K562 (cell line): ENCODE measurements at places on chromosomes 4 and X. TPM values are rescaled to one million over a fixed set of nuclear protein-coding genes. Genes with fewer than 3 reads are reported as not detected.

RHOXF2 gene
- total RNA-seq: 120 and 121 TPM in 2 replicates

TRMT2B gene
- 20.7 and 21.0 TPM in 2 replicates for total RNA-seq

IL2 gene
- 0.89 and 1.6 TPM in 2 replicates for total RNA-seq

MAGEC1 gene
- total RNA-seq: 36.9 and 37.0 TPM in 2 replicates

RASSF6 gene
- total RNA-seq: 0.02 and 0.11 TPM in 2 replicates

FANCB gene
- 14.4 and 15.1 TPM in 2 replicates for total RNA-seq

PRR32 gene
- total RNA-seq: not detected in 2 replicates

POLR2B gene
- total RNA-seq: 134 TPM in 2 replicates

SCML2 gene
- total RNA-seq: 19.0 and 19.6 TPM in 2 replicates

PPP4R3C gene
- total RNA-seq: not detected in 2 replicates

DNA sequence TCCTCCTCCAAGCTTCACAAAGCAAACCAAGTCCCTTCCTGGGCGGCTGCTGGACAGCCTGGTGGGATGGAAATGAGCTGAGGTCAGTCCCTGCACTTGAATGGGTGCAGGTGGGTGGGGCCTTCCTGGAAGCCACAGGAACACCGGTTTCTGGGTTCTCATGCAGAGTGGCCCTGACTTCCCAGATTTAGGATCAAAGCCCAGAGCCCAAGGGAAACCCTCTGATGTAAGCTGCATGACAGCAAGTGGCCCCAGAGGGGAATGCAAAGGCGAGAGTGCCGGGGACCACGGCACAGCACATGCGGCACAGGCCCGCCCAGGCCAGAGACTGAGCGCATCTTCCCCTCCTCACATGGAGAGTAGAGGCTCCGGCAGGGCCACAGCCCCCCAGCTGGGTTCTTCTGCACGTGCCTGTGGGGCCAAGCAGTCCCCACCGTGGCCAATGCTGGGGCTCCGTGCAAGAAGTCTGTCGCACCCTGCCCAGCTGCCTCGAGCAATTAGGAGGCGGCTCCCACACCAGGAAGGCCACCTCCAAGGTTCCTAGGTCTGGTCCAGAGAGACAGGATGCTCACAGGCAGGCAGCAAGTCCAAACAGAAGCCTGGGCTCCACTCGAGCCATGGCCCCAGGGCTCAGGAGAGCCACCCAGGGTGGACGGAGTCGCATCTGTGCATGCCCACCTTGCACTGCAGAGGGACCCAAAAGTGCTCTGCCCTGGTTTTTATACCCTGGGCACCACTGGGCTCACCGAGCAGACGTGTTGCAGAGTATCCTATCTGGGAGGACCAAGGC is 83.0 kb downstream of the HTRA3 start:
- DNase-seq: no peak

DNA sequence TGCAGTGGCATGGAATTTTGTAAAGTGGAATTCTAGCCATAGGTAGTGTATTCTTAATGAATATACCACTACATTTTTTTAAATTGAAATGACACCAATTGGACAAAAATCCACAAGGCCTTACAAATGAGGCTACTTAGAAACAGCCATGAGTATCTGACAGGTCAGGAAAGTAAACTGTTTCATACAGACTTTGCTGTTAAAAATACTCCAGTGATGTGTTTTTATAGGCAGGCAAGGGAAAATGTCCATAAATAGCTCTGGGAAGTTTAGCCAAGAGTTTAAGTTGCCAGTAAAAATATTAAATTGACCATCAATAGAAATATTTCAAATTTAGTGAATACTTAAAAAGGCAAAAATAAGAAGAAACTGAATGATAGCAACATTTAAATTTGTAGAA is 41.8 kb upstream of the PDLIM5 start:
- DNase-seq: no peak

GRCh38 chrX:15644560-15644872 is 20.1 kb downstream of the CLTRN start:
- DNase-seq: no peak

DNA sequence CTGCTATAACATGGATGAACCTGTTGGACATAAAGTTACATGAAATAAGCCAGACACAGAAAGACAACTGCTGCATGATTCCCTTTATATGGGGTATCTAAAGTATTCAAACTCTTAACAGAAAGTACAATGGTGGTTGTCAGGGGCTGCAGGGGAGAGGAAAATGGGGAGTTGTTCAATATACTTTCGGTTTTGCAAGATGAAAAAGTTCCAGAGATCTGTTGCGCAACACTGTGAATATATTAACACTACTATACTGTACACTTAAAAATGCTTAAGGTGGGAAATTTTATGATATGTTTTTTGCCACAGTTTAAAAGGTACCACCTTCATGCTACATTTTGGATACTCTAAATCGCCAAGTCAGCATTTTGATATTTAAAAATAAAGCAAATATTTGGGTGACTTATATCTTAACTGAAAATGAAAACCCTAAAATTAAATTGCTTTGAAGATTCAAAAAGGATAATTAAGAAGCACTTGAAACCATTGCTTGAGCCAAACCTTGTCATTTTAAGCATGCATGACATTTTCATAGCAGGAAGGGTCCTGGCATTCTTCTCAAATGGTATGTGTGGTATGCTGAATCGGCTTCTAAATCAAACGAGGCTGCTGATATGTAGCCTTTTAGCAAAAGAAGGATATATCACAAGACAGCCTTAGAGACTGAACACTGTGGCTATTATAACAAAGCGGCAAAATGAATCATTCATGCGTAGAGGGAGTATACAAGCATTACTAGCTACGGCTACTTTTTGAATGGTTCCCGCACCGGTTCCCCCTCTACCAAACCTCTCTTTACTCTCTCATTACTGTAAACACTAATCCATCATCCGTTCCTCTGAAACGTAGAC is 607.1 kb upstream of the DIPK2B start:
- no peak for DNase-seq

GRCh38 chrX:106935175-106935574 is 15.0 kb downstream of the CLDN2 start:
- no peak for DNase-seq

DNA sequence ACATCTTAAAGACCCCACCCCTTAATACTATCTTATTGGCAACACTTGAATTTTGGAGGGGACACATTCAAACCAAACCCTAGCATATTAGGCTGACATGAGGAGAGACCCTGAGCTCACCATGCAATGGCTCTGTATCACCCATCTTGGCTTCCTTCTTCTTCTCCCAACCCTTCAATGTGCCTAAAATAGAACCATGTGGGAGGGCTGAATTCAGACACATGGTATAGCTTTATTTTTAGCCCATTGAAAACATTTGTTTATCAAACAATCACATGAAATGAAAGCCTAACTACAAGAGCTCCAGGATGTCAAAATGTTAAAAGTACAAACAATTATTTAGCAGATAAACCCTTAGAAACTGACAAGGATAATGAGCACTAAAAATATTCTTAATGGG is 81.6 kb downstream of the RASL11B start:
- no peak for DNase-seq

GRCh38 chrX:9330249-9330982 is 134.4 kb upstream of the TBL1X start:
- DNase-seq: no peak

DNA sequence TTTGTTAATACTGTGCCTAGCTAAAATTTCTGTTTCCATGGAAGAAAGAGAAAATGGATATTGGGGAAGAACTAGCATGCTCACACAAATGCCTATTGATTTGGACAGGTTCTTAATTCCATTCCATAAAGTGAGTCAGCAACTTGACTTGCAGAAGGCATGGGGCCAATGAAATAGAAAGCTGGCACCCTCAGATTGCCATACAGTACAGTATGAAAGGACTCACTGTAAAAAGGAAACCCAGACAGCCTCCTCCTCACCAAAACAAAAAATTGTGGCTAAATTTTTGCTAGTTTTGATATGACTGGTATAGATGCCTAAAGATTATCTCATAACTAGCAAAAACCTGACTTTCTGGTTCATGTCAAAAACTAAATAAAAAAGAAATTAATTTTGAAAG is 11.2 kb upstream of the TAB3 start:
- no peak for DNase-seq

GRCh38 chrX:107522901-107523300 is 73.4 kb downstream of the FRMPD3 start:
- DNase-seq: no peak

- no peak for DNase-seq
These were observed 321.2 kb upstream of the BMP3 start for GRCh38 chr4:80709082-80709869.

GRCh38 chrX:118459494-118459893 is 36.1 kb upstream of the DOCK11 start:
- peak; percentile 68 for DNase-seq

GRCh38 chrX:39222346-39223113 is 421.3 kb downstream of the MID1IP1 start:
- DNase-seq: no peak

DNA sequence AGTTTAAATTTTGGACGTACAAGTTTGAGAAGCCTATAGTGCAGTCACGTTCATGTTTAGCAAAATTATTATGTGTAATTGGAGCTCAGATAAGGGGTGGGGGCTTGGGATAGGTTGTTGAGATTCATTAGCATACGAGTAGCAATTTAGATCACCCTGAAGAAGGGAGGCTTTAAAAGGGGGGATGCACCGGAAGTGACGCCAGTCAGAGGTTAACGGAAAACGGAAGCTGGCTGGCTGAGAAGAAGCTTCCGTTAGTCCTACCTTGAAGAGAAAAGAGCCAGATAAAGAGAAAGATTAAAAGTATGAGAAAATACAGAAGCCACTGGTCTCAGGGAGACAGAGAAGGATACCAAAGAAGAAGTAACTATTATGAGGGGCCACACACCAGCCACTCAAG is 1.1 kb upstream of the NXT2 start:
- DNase-seq: no peak

GRCh38 chr4:188665491-188666457 is 526.5 kb downstream of the TRIML1 start:
- DNase-seq: no peak

DNA sequence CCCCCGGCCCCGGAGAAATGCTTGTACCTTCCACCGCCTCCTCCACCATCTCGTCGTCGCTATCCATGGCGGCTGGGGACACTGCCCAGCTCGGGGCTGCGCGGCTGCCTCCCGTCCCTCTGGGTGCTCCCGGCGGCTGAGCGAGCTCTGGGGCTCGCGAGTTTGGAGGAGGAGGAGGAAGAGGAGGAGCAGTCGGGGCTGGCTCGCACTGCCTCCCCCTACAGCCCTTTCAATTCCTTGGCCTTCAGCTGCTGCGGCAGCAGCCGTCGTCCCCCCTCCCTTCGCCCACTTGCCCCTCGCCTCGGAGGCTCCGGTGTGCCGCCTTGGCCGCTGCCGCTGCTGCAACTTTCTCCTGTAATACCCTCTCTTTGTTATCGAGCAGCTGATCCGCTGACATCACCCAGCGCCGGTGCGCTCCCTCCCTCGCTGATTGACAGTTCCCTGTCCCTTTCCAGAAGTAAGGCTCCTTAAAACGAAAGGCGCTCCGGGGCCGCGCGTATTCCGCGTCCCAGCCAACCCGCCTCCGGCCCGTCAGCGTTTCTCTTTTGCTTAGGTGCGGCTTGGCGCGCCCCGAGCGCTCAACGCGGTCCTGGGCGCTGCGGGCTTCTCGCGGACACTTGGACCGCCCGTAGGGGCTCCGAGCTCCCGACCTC is at the start of gene SETD7:
TSS of gene SETD7 (minus strand) at position 149 of the 653 bp plus-strand sequence. CDS start at position 67, 82 bp downstream.
- peak; percentile 30 for DNase-seq

GRCh38 chr4:160319868-160320260 is 1217.0 kb downstream of the RAPGEF2 start:
- no peak for DNase-seq

GRCh38 chr4:53183754-53184153 is 182.1 kb downstream of the SCFD2 start:
- no peak for DNase-seq

GRCh38 chrX:774536-774935 is 143.9 kb downstream of the SHOX start:
- DNase-seq: no peak

DNA sequence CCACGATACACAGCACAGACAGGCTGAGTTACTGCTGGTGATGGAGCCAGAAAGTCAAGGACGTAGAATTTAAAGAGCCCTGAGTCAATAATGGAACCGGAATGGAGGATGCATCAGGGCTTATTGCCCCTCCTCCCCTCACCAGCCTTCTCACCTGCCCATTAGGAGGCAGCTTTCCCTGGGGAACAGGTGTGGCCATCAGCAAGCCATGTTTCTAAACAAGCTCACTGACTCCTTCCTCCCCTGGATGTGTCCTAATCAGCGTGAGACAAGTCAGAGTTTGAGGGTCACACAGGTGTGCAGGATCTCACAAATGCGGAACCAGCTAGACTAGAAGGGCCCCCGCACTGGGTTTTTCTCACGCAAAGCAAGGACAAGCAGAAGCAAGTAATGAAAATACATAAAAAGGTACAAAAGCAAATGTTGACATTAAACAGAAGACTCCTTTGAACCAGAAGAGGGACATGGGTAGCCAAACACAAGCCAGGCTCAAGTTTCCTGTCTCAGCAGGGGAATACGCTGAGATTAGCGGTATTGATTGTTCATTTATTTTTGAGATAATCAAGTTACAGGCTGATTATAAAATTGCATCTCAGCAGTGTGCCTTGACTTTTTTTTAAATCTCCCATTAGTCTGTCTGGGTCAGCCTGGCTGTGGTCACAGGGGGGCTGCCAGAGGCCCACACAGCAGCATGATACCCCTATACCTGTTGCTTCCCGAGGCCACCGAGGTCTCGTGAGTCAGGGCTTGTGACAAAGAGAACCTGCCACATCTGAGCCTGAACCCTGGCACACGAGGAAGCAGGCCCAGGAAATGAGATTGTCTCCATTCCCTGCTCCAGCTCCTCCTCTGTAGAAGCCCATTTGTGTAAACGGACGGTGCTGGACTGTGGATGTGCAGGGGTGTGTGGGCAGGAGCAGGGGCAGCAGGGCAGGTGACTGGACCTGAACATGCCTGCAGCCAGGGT is 37.4 kb downstream of the CCKAR start:
- no peak for DNase-seq

- DNase-seq: no peak
These were observed 46.6 kb downstream of the FAM193A start for GRCh38 chr4:2583092-2583491.

DNA sequence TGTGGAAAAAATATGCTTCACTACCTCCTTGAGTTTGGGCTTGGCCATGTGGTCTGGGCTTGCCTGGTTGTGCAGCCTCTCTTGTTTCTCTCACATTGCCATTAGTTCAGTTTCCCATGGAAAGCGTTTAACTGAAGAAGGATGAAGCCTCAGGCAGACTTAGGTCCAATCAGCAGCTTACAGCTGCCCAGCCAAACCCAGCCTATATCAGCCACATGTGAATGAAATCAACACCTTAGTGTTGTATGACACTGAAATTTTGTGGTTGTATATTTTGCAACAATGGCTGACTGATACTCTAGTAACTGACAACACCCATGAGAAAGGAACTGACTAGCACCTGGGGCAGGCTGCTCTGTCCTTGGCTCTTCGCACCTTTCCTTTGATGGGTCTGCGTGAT is 81.2 kb downstream of the KLF8 start:
- no peak for DNase-seq

- no peak for DNase-seq
These were observed 642.9 kb downstream of the STPG2 start for GRCh38 chr4:97500423-97500822.

- DNase-seq: no peak
These were observed 26.1 kb upstream of the ZCCHC13 start for GRCh38 chrX:74277846-74278245.

DNA sequence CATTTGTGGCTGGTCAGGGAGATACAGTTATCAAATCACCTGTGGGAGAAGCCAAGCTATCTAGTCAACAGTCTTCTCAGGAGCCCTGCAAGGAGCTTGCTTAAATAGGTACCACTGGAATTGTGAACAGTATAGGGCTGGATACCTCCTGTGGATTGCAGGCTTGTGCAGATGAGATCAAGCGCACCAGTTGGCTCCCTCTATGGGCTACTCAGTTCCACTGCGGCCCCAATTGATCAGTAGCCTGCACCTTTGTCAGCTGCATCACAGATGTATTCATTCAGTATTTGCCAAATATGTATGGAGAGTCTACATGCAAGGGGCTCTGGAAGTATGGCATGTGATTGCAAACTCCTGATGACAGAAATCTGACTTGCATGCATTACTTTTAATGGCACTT is 28.6 kb downstream of the TEX13A start:
- DNase-seq: peak; percentile 6
